ENCODE measurements at places on chromosomes 2 and 18.
A peak's percentile ranks its signal among the peaks of the same experiment; 100 is the strongest.

DNA sequence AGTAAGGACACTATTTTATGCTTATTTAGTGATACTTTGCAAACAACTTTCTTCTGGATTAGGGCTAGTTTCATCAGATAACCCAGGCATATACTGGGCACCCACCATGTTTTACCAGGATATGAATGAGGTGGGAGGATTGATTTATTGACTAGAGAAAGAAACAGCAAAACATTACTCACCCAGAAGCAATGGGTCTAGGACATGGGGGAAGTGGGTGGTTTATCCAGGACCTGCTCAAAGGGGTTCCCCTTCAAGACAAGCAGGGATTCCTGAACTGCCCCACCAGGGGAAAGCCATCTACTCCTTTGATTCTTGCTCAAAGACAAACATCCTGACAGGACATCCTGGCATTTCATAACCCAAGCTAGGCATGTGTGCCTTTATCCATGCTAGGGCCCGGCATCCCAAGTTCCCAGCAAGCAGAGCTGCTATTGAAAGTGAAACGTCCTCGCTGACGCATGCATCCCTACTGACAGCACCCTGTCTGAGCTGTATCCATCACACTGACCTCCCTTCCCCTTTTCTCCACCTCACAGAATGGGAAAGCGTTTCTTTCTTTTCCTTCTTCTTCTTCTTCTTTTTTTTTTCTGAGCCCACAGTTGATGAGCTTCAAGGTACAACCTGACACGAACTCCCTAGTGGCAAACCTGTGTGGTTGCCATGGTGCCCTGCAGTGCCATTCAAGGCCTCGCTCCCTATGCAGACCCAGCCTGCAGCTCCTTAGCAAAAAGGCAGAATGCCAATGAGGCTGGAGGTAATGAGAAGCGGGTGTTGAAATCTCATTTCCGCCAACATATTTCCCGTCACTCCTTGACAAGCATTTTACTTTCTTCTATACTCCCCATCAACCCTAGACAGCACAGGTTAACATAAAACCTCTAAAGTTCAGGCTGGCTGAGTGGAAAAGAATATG, 70.5 kb downstream of the CLHC1 start:
- DNase-seq, result no peak

GRCh38 chr2:120269076-120269744, 16.6 kb downstream of the RALB start:
- DNase-seq, result no peak

GRCh38 chr18:49972535-49972934, 159.2 kb upstream of the ACAA2 start:
- DNase-seq, result no peak

DNA sequence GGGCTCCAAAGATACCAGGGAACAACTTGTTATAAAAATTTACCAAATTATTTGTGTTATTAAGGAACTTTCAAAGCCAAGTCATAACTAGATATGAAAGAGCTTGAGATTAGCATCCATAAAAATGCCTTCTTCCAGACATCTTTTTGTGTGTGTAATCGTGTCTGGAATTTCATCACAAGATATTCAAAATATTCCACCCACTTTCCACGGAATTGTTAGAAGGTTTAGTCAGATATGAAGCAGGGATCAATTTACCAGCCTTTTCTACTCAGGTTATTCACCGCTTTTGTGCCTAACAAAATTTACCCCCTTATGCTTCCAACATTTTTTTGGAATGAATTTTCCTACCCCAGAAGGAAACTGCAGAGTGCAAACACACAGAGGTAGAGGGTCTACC, 130.2 kb upstream of the ACVR2A start:
- DNase-seq, result no peak

GRCh38 chr2:65264821-65265670, 37.4 kb downstream of the ACTR2 start:
- DNase-seq, result peak; percentile 83

DNA sequence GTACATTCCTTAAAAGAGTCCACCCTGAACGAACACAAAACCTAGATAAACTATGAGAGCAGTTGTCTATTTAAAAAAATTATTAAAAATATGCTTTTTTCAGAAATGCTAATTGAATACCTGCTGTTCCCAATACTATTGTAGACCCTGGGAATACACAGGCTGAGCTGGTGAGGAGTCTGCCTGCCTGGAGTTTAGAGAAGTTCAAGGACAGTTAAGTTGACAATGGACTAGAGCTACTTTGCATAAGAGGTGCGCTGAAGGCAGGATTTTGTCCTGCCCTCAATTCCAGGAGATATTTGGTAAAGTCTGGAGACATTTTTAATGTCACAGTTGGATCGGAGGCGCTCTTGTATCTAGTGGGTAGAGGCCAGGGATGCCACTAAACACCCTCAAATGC, 110.2 kb downstream of the SETBP1 start:
- no peak for DNase-seq

GRCh38 chr18:46073474-46074331, 1.6 kb upstream of the PSTPIP2 start:
- DNase-seq, result peak; percentile 74

DNA sequence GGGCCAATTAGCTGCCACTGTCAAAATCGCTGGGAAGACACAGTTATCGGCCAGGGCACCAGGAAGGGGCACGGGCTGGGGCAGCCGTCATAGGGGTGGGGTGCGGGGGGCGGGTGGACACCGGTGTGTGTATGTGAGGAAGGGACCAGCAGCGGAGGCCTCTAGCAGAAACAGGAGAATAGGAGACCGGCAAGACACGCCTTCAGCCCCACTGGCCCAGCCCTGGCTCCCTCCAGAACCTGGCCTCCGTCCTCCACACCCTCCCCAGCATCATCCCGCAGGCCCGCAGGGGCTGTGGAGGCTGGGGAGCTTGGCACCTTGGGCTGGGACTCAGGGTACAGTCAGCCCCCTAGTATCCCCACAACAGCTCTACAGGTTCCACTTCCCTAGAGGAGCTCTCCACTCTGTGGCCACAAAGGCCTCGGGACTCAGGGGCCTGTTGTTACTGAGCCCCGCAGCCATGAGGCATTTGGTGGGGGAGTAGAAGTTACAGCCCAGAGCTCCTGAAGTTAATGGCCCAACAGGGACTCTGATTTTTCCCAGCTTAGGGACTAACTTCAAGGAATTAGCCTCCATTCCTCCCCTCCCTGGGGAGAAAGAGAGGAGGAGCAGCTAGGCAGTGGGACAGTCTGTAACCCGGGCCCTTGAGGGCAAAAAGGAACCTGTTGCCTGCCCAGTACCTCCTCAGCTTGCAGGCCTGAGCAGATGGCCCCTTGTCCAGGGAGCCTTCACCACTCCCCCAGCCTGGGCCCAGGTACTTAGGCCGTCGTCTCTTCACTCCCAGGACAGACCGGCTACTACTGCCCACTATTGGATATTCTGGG, 19.9 kb downstream of the SH2D6 start:
- no peak for DNase-seq

- peak; percentile 51 for DNase-seq
These were observed 210.9 kb upstream of the PKDCC start for GRCh38 chr2:41836948-41837347.

- peak; percentile 85 for DNase-seq
These were observed 818 bp upstream of the IKZF2 start for GRCh38 chr2:213152065-213152794.

DNA sequence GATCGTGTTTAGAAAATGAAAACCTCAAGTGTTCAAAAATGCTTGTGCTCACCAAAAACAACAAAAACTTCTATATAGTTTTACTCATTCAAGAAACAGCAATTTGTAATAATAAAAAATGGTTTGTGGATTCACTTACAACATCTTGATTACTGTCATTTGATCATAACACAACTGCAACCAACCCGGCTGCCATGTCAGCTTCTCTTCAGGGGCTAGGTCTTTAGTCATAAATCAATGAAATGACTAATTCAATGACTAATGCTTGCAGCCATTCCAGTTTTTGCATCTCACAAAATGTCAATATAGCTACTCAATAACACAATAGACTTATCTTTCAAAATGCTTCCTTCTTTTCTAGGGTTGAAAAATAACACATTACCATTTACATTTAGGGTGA, 128.0 kb downstream of the OLA1 start:
- DNase-seq, result peak; percentile 25

- DNase-seq, result peak; percentile 55
These were observed 241.2 kb upstream of the TANK start for GRCh38 chr2:160918906-160919503.

DNA sequence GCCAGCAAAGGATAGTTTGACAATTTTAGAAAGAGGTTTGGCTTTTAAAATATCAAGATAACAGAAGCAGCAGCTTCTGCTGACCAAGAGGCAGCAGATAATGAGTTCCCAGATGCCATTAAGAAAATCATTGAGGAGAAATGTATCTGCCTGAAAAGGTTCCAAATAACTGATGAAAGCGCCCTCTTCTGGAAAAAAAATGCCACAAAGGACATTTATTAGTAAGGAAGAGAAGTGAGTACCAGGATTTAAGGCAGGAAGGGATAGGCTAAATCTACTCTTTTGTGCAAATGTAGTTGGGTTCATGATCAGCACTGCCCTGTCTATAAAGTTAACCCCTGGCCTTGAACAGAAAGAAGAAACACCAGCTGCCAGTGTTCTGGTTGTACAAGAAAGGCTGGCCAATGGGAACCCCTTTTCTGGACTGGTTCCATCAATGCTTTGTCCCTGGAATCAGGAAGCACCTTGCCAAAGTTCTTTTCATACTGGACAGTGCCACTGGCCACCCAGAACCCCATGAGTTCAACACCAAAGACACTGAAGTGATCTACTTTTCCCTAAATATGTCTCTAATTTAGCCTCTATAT, 40.6 kb downstream of the DHX57 start:
- DNase-seq, result peak; percentile 17

DNA sequence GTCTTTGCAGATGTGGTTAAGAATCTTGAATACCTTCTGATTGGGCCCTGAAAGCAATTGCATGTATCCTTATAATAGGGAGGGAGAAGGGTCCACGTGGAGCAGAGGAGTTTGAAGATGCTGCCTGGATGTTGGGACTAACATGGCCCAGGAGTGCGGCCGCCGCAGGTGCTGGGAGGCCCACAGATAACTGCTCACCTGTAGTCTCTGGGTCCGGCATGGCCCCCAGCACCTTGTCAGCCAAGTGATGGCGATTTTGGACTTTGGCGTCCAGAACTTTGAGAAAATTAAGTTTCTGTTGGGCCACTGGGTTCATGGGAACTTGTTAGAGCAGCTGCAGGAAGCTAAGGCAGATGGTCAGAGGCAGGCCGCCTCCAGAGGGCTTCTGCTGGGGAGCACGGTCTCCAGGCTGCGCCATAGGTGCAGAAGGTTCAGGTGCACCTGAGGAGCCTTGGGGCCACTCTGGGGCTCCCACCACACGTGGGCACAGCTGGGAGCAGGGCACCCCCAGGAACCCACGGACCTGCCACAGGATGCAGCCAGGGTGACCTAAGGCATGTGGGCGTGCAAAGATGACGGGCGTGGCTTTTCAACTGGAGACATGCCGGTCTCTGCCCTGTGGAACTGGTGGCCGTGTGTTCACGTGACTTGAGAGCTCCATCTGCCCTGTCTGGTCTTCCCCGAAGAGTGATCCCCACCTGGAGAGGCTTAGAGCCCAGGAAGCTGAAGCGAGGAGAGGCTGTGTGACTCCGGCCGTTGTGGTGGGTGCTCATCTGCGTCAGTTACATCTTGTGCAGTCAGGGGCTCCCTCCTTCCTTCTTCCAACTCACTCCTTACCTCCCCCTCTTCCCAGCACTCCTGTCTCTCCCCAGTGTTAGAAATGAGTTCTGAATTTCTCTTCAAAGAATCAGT, 277.3 kb downstream of the AGAP1 start:
- no peak for DNase-seq

GRCh38 chr18:47909484-47909883, 21.0 kb downstream of the SMAD2 start:
- DNase-seq, result no peak

GRCh38 chr2:48397281-48397680, 132.7 kb upstream of the STON1 start:
- no peak for DNase-seq

Data from astrocyte of the spinal cord (primary cell).